Stimulated activated CD8-positive, alpha-beta memory T cell treated with anti-CD3 and anti-CD28 coated beads, Interleukin-4, amount 100 ng/mL, for 24 hours (primary cell): ENCODE measurements at places on chromosomes 11 and 22.

DNA sequence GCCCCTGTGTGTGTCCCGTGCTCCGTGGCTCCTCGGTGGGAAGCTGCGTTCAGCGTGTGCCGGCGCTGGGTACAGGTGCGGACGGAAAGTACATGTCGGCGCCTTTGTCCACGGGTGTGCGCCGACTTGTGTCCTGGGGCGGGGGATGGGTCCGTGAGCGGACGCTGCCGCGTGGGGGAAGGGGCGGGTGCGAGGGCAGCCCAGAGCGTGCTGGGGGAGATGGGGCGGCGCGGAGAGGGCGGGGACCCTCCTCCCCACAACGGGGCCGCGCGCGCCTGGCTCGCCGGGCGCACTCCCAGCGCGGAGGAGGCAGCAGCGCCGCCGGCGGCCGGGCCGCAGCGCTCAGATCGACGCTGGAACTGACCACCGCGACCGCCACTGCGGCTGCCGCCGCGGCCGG, 33.6 kb upstream of the RELT start:
- no peak for DNase-seq

- DNase-seq = no peak
These were observed 2.0 kb upstream of the SAA1 start for GRCh38 chr11:18264035-18264434.

GRCh38 chr11:2147391-2147790, 8.2 kb upstream of the IGF2 start:
- DNase-seq = no peak

DNA sequence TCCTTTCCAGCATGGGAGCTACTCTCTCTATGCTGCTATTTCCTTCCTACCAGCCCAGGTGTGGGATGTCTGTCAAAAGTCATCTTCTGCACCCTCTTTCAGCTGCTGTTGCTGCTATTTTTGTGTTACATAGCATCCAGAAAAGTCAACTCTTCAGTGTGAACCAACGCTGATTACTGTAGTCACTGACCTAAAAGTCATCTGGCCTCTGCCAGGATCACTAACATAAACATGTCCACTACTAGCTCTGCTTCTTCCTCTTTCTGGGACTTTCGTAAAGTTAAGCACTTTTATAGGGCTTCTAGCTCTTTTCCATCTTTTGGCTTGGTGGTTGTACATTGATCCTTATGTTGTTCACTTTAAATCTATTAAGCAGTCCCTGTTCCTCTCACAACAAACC, 90.2 kb upstream of the CARD18 start:
- no peak for DNase-seq

DNA sequence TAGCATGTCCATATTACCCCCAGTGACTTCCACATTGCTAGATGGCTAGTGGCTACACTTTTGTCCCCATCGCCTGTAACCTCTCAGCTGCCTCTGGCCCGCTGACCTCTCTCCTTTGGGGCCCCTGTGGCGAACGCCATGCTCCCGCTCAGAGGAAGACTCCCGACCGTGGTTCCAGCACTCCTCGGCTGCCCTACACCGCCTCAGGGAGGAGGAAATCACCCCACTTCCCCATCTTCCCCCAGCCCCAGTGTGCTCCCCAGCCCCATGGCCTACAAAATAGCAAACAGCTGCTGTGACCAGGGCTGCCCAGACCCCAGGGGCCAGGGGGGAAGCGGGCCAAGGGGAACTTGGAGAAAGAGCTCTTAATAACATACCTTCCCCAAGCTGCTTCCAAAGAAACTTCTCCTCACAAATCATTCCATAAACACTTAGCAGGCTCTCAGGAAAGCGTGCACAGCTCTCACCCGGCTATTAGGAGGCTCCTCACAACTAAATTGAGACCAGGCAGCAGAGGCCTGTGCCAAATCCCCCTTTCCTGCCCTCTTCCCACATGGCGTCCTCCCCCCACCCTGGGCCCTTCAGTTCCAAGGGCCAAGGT, 63.5 kb upstream of the WNT11 start:
- no peak for DNase-seq

DNA sequence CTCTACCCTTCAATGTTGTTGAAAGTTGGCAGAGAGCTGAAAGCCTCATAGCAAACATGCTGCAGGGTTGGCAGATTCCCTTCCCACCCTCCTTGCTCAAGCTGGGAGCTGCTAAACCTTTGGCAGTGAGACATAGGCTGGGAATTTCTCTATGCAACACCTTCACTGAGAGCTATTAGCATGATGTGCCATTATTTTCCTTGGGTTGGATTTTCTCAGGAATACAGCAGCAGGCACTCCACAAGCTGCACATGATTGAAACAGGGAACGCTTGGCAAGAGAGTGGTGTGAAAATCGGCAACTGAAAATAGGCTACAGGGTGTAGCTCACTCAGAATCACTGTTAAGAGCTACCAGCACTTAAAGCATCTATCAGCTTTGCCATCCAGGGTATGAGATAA, 9.6 kb upstream of the ALKBH3 start:
- DNase-seq = no peak

DNA sequence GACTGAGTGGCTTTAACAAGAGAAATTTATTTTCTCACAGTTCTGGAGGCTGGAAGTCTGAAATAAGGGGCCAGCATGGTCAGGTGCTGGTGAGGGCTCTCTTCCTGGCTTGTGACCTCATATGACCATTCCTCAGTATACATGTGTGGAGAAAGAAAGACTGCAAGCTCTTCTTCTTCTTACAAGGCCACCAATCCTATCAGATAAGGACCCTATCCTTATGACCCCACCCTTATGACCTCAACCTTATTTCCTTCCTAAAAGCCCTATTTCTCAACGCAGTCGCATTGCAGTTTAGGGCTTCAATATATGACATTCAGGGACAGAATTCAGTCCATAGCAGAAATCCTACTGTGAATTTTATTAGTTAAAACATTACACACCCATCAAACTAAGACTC, 124.4 kb upstream of the RAG2 start:
- no peak for DNase-seq

DNA sequence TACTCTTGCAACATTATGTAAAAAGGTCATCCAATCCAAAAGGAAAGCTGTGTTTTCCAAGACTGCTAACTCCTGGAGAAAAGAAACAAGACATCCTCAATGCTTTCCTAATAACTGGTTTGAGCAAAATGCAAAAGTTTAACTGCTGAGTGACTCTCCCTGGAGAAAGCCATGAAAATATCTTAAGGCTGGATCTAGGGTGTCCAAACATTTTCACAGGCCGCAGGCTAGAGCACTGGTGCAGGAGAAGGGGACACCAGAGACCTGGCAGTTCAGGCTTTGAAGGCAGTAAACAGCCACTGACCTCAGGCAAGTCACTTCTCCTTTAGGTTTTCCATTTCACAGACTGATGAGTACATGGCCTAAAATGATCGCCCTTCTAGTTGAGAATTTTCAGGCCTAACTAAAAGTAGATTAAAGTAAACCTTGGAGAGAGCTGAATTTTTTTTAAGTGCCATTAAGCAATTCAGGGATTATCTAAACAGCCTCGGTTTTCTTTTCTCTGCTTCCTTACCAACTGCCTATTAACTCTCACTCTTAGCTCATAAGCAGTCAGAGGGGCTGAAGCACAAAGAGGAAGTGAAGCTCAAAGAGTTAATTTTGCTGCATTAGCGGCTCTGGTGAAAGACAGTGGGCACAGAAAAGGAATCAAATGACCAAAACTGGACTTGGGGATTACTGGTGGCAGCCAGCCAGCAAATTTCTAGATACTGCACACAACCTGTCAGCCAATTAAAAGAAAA, 2.3 kb downstream of the CHKA start:
- DNase-seq = no peak

GRCh38 chr11:120272303-120272702, 32.4 kb downstream of the POU2F3 start:
- no peak for DNase-seq

GRCh38 chr11:61158691-61159381, 2.4 kb downstream of the VPS37C start:
- no peak for DNase-seq

GRCh38 chr11:8773916-8774539, 91.4 kb downstream of the RPL27A start:
- DNase-seq = no peak

GRCh38 chr11:70555078-70555477, 156.7 kb downstream of the CTTN start:
- DNase-seq = no peak

- DNase-seq = no peak
These were observed 322.3 kb upstream of the B3GAT1 start for GRCh38 chr11:134734141-134734845.
